CD4-positive, alpha-beta T cell treated with Interleukin-4 for 4 hours (primary cell): ENCODE measurements at places on chromosomes 12 and 14.

DNA sequence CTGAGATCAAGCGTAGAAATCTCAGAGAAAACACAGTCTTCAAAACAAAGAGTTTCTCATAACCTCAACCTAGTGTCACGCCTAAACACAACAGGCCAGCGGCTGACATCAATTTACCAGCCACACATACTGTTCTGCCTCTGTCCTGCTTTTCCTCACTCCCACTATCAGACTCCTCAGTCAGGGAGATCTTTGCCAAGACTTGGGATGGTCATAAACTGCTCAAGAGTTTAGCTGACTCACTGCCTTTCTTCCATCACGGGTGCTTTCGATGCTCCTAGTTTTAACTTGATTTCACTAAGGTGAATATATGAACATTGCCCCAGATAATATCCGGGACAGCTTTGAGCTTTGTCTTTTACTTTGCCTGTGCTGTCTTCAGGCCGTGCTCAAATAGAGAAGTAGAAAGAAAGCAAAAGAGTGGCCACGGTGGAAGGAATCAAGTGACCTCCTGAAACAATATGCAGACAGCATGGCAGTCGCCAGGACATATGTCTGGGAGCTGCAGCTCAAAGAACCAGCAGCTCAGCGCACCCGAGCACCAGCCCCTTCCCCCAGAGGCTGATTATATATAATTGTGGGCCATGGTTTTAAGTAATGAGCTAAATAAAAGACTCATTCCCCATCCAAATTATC, 12.1 kb downstream of the MDM1 start:
- no peak for DNase-seq

DNA sequence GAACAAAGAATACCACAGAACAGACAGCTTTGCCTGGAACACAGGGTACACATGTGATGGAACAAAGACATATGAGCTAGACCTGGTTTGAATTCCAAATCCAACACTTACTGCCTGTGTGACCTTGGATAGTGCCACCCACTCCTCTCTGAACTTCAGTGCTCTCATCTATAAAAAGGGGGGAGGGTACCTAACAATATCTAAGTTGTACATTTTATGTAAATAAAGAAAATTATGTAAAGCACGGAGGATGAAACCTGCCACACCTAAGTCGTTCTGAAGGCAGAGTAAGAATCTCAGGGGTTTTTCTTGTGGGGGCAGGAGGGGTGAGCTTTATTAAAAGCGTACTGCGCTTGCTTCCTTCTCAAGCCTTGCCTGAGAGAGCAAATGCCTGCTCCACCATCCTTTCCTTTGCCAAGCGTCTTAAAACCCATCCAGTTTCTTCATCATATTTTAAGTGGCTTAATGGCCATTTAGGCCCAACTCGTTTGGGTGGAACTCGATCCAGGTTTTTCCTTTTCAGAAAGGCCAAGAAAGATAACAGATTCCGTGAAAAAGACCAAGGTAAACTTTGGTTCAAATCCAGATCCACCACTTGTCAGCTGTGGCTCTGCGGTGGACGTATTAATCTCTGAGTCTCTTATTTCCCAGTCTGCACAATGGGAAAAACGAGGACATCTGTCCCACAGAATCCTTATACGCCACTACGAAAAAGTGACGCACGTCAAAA, 946 bp downstream of the DDX24 start:
- DNase-seq, result no peak

- no peak for DNase-seq
Measured at GRCh38 chr14:52332269-52332668, 18.2 kb downstream of the PTGER2 start.

- no peak for DNase-seq
Measured at GRCh38 chr14:50792634-50793068, 38.3 kb downstream of the NIN start.

GRCh38 chr12:57552835-57553313, 3.0 kb downstream of the KIF5A start:
- no peak for DNase-seq
